AG04449 (cell line): ENCODE measurements at places on chromosomes 3 and 15.

DNA sequence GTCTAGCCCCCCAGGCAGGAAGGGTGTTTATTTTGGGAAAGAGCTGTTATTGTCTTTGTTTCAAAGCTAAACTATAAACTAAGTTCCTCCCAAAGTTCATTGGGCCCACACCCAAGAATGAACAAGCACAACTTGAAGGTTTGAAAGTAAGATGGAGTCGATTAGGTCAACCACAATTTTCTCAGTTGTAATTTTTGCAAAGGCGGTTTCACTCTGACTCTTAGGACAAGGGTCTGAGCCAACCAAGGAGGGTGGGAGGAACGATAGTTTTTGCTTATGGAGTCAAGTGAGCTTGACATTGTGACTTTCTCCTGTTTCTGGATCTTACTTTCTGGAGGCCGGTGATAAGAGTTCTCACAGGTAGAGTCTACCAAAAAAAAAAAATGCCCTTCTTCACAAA lies 5.8 kb upstream of the ZNF770 start:
- DNase-seq, result no peak

GRCh38 chr3:12661926-12662592 lies 1.9 kb downstream of the RAF1 start:
- no peak for DNase-seq

GRCh38 chr15:80188251-80188650 lies 35.5 kb downstream of the FAH start:
- no peak for DNase-seq

DNA sequence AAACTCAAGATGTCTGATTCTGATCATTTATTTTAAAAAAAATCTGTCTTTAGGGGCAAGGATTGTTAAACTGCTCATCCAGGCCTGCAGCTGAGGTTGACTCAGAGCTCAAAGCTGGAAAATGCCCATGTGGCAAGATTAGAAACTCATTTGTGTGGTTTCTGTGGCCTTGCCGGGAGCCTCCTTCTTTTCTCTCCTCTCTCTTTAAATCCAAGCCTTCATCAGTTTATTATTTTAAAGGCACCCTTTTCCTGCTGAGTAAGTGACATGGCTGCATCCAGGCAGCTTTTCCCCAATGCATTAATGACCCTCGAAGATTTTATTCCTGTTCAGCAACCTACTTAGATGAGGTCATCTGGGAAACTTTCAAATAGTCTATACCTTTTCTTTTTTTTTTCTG lies 221.3 kb upstream of the CDIN1 start:
- DNase-seq, result no peak

DNA sequence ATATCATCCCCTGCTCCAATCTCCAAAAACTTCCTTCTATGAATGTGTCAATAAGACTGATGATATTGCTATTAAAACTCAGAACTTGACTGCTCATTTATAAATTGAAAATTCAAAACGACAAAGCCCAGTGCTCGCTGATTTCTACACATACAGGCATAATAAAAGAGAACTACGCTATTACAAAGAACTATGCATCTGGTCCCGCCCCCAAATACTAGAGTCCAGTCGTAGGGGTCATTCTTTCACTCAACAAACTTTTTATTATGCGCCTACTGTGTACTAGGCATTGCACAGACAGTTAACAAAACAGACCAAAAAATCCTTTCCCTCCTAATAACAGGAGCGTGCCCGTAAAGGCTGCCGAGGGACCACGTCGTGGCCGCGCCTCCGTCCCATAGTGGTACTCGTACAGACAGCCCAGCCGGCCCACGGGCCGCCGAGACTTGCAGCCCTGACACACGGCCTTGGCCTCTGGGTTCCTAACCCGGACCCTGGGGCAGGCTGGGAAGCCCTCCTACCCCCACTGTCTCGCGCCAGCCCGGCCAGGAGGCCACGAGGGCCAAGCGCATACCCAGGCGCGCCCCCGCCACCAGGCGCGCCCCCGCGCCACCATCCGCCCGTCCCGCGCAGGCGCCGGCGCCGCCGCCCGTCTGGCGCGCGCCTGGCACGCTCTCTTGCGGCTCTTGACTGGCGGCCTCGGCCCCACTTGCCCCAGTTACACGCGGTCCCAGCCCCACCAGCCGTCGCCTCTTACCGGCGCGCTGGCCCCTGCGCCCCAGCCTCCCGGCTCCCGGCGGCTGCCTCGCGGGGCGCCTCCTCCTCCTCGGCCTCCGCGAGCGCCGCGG lies 757 bp downstream of the AVEN start:
- no peak for DNase-seq

DNA sequence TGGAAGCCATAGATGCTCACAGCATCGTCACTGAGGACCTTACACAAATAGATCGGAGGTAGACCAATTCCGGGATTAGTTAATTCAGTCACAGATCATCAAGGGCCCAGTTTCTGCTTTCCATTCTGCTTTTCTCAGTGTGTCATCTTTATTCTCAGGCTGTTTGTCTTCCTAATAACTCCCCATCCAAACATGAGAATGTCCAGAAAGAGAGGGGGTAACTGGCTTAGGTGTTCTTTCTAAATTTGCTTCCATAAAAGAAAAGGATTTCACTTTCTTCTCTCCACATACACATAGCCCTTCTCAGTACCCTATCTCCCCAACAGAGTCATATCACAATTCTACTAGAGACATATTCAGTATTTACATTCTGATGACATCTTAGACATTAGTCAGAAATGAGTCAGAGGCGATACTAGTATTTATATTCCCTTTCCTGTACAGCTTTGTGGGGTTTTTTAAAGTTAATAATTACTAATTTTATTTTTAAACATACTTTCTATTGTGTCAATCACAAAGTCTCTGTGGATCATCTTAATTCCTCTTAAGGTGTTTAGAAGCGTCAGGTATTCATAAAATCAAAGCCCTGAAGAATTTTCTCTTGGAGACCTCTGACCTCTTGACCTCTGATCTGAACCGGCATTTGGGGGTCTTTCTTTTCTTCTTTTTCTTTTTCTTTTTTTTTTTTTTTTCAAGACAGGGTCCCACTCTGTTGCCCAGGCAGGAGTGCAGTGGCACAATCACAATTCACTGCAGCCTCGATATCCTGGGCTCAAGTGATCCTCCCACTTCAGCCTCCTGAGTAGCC lies 24.3 kb upstream of the IL12A start:
- DNase-seq, result peak; percentile 38

DNA sequence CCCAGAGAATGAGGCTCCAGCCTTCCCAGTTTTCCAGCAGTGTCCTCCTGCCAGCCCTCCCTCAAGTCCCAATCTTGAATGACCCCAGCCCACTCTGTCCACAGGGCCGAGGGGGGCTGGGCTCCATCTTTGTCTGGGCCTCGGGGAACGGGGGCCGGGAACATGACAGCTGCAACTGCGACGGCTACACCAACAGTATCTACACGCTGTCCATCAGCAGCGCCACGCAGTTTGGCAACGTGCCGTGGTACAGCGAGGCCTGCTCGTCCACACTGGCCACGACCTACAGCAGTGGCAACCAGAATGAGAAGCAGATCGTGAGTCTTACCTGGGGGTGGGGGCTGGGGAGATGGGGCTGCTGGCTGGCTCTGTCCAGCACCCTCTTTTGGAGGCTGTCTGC lies 5.6 kb upstream of the FES start:
- DNase-seq, result no peak

GRCh38 chr3:156533205-156533604 lies 21.7 kb downstream of the SSR3 start:
- DNase-seq, result no peak

DNA sequence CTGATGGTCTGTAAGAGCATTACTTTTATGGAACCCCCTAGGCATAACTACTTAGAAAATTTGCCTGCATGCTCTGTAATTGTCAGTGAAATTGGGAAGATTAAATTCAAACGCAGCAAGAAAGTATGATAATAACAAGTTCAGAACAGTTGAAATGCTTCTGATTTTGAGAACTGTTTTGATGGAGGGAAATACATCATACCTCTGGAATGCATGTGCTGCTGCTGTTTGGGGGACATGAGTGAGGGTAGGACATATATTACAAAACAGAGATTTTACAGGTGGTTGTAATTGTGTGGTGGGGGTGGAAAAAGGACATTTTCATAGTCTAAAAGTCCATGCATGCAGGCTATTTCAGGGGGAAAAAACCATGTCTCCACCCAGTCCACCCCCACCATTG lies 135.0 kb upstream of the DPH6 start:
- DNase-seq, result no peak

- DNase-seq, result no peak
Measured at GRCh38 chr3:155553780-155554179, 191.1 kb downstream of the PLCH1 start.

DNA sequence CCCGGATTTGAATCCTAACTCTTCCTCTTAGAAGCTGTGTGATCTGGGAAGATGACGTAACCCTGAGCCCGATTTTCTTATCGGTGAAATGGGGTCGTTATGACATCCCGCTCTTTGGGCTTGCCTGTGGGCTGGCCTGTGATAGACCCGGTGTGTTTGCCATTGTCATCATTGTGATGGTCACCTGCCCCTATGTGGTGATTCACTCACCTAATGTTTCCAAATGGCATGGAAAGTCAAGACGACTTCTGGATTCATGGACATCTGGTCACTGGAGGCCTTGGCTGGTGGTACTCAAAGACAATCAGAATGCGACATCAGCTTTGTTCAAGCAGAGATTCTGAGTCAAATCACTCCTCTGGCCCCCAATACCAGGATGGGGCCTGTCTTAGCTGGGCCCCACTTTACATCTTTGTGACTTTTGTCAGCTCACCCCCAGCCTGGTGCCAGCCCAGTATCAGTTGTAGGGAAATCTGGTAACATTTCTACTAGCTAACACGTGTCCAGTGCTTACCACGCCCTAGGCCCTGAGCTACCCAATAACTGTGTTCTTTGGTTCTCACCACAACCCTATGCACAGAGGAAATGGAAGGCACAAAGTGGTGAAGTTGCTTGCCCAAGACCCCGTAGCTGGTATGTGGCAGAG lies 2.8 kb downstream of the TMEM43 start:
- no peak for DNase-seq

DNA sequence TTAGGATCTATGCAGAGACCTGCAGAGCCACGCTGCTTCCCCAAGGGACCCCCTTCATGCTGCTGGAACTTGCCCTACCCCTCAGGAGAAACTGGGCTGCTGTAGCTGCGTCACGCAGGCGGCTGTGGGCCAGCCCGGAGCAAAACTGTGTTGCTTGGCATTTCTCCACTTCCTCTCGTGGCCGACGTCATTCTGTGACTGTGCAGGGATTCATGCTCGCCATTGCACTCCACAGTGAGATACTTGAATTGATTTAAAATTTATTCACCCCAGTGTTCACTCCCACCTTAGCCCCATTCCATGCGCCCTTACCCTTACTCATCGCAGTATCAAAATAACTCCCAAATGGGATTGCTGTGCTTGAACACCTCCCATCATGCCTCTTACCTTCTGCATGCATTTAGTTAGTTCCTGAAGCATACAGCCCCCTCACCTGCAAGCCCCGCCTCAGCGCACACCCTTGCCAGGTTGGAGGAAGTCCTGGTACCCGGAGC lies 45.7 kb downstream of the TMEM44 start:
- no peak for DNase-seq

GRCh38 chr3:122902326-122902725 lies 107.5 kb downstream of the SLC49A4 start:
- DNase-seq, result no peak

GRCh38 chr3:195178124-195178910 lies 92.6 kb downstream of the XXYLT1 start:
- DNase-seq, result no peak

DNA sequence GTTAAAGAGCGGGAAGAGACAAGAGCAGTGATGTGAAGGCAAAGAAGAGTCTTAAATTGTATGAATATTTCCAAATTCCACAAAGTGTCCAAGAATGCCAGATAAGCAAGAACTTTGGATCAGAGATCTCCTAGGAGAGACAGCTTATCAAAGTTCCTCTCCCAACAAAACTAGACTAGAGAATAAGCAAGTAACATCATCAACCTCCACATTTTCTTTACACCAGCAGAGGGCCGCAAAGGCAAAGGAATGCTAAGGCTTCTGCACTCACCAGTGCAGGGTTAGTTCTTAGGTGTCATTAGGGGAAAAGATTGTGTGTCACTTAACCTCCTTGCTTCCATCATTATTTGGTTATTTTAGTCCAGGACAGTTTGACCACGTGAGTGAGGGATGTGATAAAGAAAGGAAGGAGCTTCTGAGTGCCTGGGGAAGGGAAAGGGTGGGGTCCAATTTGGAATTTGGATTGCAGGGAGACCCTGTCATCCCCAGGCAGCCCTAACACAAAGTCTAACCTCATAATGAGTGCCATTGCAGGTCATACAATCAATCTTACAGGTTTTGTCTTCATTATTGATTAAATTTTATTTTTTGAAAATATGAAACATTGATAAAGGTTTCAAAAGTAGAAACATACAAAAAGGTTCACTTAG lies 7.5 kb upstream of the CMTM6 start:
- DNase-seq, result peak; percentile 16

DNA sequence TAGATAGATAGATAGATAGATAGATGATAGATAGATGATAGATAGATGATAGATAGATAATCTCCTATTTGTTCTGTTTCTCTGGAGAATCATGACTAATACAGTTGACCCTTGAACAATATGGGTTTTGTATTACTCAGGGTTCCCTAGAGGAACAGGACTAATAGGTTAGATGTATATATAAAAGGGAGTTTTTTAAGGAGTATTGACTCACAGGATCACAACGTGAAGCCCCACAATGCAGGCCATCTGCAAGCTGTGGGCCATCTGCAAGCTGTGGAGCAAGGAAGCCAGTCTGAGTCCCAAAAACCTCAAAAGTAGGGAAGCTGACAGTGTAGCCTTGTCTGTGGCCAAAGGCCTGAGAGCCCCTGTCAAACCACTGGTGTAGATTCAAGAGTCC lies 67.6 kb downstream of the PYDC2 start:
- DNase-seq, result no peak

- no peak for DNase-seq
Measured at GRCh38 chr15:72835294-72835890, 51.8 kb upstream of the ADPGK start.

- no peak for DNase-seq
Measured at GRCh38 chr15:69170597-69170996, 10.2 kb downstream of the GLCE start.

- DNase-seq, result no peak
Measured at GRCh38 chr3:46466273-46466672, 1.6 kb upstream of the LTF start.

GRCh38 chr3:179967622-179968021 lies 69.1 kb downstream of the PEX5L start:
- peak; percentile 50 for DNase-seq

DNA sequence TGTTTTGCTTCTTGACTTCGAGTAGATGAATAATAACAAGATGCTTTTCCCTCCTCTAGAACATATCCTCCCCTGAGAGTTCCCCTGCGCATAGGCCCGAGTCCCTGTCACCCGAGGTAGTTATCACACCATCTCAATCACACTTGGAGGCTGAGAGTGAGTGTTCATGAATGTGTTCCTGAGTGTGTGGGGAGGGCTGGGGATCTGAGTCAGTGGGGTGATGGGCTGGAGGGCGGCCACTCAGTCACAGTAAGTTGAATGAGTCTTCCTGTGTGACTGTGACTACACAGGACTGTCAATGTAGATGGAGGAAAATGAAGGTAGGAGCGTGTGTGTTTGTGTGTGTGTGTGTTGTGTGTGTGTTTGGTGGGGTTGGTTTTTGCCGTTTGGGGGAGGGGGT lies 71.0 kb downstream of the SETD5 start:
- DNase-seq, result no peak

- no peak for DNase-seq
Measured at GRCh38 chr3:124981472-124981871, 46.9 kb upstream of the MUC13 start.

GRCh38 chr15:73631915-73632669 lies 1.1 kb downstream of the NPTN start:
- DNase-seq, result no peak
